Cortex of kidney (tissue), 1 donor: ENCODE measurements at places on chromosomes 13 and 19.

GRCh38 chr13:55245005-55245644 lies 1895.6 kb upstream of the PRR20A start:
- DNase-seq = no peak

- DNase-seq = no peak
Measured at GRCh38 chr19:3968556-3969434, 2.1 kb downstream of the DAPK3 start.

DNA sequence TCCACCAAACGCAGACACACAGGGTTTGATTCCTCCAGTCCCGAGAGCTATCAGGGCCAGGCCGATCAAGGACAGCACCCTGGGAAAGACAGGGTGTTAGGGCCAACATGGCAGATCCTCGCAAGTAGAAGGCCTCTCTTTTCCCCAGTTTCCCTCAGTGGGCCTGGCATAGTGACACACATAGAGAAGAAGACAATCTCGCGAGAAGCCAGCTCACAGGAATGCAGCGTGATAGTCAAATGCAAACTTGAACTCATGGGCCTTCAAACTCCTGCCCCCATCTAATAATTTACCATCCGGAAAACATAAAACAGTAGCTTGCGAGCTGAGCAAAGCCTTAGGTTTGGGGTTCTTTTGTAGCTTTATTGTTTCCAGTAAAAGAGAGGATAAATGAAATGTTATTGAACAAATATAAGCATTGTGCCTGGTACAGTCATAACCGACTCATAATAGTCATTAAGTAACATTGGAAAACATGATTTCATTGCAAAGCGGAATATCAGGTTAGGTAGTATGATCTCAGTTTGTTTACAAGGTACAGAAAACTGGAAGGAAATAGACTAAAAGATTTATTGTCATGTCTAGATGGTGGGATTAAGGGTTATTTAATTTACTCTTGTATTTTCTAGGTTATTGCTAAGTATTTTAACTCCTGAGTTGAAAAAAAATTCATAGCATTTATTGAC lies 30.5 kb downstream of the SLC15A1 start:
- no peak for DNase-seq

DNA sequence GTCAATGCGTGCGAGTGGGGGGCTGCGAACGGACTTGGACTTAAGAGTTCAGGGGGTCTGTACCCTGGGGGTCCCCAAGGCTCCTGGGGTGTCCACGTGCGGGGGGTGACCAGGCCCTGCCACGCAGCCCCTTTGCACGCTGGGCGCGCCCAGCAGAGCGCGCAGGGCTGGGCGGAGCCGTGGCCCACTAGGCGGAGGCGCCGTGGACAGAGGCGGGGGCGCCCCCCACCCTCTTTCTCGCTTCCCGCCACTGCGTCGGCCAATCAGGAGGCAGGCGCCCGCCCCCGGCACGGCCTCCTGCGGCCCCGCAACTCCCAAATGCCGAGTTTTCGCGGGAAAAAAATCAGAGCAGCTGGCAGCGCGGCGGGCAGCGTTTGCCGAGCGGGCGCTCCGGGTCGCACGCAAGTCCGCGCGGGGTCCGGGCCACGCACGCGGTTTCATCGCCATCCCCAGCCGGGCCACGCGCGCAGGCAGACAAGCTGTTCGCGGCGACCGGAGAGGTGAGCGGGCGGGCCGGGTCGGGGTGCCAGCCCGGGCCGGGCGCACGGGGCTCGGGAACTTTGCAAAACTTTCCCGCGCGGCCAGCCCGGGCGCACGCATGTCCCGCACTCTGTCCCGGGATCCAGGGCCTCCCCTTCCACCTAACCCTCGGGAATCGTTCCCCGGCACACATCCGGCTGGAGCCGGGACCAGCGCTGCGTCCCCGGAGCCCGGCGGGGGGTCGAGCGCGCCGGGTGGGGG lies at the start of gene UHRF1:
TSS of gene UHRF1 (plus strand) at position 346 of the 741 bp plus-strand sequence. CDS start 1,385 bp downstream, outside the sequence.
- DNase-seq = no peak

DNA sequence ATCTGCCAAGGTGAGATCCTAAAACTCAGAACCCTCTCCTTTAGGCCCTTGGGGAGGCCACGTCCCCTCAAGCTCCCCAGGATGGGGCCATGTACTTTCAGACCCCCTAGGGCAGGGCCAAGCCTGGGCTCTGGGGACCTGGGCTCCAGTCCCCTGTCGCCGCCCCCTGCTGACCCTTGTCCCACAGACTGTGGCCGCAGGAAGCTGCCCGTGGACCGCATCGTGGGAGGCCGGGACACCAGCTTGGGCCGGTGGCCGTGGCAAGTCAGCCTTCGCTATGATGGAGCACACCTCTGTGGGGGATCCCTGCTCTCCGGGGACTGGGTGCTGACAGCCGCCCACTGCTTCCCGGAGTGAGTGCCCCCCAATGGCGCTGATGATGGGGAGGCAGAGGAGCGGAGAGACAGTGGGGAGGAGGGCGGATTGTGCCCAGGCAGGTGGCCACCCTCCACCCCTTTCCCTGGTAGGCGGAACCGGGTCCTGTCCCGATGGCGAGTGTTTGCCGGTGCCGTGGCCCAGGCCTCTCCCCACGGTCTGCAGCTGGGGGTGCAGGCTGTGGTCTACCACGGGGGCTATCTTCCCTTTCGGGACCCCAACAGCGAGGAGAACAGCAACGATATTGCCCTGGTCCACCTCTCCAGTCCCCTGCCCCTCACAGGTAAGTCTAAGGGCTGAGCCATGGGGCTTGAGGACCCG lies 18.8 kb downstream of the HPN start:
- DNase-seq = no peak

- no peak for DNase-seq
Measured at GRCh38 chr19:48629599-48630295, 7.4 kb downstream of the DBP start.

GRCh38 chr13:54194233-54195024 lies 1165.8 kb downstream of the OLFM4 start:
- no peak for DNase-seq

DNA sequence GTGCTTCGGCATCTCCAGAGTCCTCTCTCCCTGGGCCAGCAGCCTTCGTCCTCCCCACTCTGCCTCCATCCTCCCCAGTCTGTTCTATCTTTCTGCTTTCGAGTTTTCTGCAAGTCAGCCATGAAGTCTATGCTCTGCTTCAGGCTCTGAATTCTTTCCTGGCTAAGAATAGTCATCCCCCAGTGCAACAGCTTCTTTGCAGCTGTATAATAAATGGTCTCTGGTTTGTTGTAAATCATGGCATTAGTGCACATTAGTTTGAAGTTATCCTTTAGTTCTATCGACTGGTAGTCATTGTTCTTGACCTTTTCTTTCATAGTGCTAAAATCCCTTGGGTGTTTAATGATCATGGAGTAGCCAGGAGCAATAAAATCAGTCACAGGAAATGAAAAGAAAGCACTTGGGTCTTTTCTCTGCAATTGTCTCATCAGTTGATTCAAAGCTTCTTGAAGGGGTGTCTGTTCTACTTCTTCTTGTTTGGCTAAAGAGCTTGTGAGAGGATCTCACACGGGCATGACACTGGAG lies 46.2 kb upstream of the SOX21 start:
- no peak for DNase-seq

DNA sequence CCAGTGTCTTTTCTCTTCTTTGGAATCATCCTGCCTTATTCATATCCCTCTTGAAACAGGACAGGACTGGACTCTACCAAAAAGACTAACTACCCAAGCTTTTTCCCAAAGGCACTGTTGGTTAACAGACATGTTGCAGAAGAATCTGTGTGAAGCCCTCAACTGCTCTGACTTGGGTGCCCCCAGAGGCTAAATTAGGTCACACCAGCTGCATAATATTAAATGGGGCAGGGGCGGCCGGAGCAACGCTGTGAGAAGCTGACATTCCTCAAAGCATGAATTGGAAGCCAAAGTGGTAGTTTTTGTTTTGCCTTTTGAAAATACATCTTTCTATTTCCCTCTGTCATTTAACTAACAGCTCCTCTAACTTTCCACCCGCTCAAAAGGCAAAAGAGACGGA lies 185.9 kb downstream of the LHFPL6 start:
- DNase-seq = no peak

DNA sequence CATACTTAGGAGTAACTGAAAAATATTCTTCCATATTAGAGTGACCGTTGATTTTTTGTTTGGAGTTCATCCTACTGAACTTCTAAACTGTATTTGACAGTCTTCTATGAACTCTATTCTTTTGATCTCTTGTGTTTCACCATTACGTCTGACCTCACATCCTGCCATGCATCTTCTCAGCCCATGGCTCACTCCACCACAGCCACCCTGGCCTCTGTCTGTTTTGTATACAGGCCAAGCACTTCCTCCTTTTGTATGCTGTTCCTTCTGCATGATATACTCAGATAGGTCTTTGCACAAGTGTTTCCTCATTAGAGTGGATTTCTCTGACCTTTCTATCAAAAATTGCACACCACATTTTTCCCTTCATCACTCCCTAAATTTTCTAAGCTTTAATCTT lies 119.9 kb downstream of the MAB21L1 start:
- no peak for DNase-seq

- no peak for DNase-seq
Measured at GRCh38 chr13:59603646-59604045, 560.1 kb downstream of the DIAPH3 start.

GRCh38 chr13:39855236-39855635 lies 199.8 kb downstream of the COG6 start:
- DNase-seq = no peak

DNA sequence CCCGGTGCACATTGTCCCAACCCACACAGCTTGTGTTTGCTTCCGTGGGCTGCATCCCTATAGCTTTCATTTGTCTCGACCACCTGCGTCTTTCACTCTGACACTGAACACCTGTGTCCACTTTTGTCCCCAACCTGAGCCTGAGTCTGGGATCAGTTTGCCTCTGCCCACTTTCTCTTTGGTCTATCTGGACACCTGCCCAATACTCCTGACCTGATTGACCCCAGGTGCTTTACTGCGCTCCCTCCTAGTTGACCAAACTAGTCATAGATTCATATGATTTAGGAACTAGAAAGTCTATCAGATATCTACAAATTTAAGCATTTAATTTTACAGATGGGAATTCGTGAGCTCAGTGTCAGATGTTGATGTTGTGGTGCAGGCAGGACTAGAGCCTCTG lies 209.9 kb downstream of the DCT start:
- DNase-seq = no peak

GRCh38 chr13:78978381-78978998 lies 319.5 kb upstream of the OBI1 start:
- DNase-seq = no peak

DNA sequence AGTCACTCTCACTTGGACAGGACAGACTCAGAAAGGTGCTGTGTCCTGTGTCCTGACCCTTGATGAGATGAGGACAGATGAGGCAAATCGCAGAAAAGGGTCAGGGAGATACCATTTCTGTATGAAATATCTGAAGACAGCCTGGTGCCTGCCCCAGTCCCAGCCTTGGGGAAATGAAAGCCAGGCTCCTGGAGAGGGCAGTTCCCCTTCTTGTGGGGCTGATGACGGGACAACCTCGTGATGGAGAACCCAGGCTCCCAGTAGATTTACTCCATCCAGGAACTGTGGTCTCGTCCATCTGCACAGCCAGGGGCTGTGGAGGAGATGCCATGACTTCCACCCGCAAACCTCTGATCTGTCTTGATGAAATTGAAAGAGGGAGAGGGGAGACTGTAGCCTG lies 13.8 kb downstream of the LILRB1 start:
- DNase-seq = no peak

- no peak for DNase-seq
Measured at GRCh38 chr19:34263745-34264237, 9.4 kb downstream of the GARRE1 start.

- DNase-seq = no peak
Measured at GRCh38 chr13:33560726-33561125, 257.2 kb upstream of the RFC3 start.

DNA sequence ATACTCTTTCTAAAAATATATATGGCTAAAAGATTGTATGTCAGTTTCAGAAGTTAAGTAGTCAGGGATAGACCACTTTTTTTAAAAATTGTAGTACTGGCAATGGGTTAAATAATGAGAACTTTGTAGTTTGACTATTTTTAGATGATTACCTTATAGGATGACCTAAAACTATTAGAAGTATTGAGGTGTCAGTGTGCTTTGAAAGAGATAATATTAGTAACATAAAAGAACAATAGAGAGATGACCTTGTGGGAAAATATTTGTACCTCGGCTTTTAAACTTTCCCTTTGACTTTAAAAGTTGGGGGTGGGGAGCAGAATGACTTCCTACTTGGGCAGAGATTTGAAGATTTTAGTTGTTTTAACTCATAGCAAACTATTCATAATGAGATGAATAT lies 48.3 kb downstream of the SLAIN1 start:
- DNase-seq = no peak

GRCh38 chr13:80824229-80824628 lies 483.3 kb upstream of the SPRY2 start:
- no peak for DNase-seq

DNA sequence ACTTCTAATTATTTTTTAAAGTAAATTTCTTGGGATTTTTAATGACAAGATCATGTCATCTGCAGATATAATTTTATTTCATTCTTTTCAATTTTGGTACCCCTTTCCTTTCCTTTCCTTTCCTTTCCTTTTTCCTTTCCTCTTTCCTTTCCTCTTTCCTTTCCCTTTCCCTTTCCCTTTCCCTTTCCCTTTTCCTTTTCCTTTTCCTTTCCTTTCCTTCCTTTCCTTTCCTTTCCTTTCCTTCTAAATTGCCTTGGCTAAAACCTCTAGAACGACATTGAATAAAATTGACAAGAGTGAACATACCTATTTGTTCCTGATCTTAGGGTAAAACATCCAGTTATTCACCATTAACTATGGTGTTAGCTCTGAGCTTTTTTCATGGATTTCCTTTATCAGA lies 334.1 kb downstream of the NDFIP2 start:
- DNase-seq = no peak

DNA sequence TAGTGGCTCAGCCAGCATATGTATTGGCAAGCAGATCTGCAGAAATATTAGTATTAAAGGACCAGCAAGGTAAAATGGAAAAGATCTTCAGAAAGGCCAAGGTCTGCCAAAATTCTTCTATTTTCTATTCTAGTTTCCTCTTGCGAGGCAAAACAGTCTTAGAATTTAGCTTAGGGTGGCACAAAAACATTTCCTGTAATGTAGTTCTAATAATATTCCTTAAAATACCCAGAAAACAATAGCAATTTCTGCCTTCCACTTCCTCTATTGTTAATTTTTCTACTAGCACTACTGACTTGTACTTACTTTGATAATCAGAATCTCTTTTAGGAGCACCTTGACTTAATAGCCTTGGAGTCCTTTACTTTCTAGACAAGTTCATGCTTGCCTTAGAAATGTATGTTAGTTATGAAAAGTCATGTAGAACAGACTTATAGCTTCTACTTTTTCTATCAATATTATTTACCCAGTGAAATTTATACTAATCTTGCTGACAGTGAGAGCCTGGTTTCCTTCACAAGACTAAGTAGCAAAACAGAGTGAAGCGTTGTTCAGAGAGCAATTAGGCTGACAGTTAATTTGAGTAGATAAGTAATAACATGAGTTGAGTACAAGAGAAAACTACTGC lies 23.9 kb upstream of the LPAR6 start:
- DNase-seq = no peak

- DNase-seq = no peak
Measured at GRCh38 chr13:109126178-109126577, 496.8 kb downstream of the MYO16 start.

GRCh38 chr13:39406688-39407087 lies 196.3 kb downstream of the LHFPL6 start:
- no peak for DNase-seq

- DNase-seq = no peak
Measured at GRCh38 chr13:85411591-85411990, 387.6 kb downstream of the SLITRK6 start.

- DNase-seq = no peak
Measured at GRCh38 chr19:55451163-55451964, 8.3 kb upstream of the SHISA7 start.
